ENCODE measurements at places on chromosomes 4 and X. TPM values are rescaled to one million over a fixed set of nuclear protein-coding genes. Genes with fewer than 3 reads are reported as not detected.
A peak's percentile ranks its signal among the peaks of the same experiment; 100 is the strongest.

DNA sequence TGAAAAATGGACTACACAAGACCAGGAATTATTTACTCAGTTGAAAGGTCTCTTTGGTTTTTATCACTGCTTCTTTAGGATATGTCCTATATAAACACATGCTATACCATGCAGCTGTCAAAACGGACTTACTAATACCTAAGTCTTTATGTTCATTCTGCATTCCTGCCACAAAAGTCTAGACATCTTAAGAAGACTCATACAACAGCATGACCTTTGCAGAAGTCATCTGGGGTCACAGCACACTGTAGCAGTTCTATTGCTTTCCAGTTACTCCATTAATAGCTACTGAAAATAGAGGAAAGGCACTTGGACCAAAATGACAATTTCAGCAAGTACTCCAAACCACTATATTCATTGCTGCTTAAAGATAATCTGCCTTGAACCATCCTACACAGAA, 53.2 kb downstream of the DDX60 start:
- DNase-seq: no peak

DNA sequence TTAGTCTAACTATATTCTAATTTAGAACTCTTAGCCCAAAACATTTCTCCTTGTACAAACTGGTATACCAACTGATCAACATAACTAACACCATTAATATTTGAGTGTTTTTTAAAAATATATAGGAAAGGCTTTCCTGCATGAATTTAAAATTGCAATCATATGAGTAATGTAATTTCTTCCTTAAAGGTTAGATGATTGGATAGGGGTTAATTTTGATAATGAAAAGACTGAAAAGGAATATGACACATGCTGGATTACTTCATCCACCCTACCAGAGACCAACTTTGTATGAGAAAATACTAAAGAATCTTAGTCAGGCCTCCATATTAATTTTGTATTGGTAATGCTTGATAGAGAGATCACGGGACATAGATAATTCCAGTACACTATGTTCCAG, 25.1 kb upstream of the PLS3 start:
- no peak for DNase-seq

The ASB12 gene
- total RNA-seq: 2.6 TPM

The NEXMIF gene
- total RNA-seq: 1.7 TPM

The KCND1 gene
- total RNA-seq: 2.7 TPM

GRCh38 chr4:105828074-105828473, 67.2 kb upstream of the NPNT start:
- DNase-seq: no peak

The LARP7 gene
- 34.1 TPM for total RNA-seq

DNA sequence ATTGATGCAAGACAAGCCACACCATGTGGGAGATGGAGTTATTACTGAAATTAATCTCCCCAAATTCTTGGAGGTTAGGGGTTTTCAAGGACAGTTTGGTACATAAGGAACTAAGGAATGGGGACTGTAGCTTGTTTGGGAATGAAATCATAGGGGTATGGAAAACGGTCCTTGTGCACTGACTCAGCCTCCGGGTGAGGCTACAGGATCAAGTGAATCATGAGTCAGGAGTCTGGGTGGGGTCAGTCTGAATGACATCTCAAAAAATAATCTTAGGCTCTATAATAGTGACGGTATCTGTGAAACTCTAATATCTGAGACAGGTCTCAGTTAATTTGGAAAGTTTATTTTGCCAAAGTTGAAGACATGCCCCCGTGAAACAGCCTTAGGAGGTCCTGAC, 128.5 kb upstream of the CYSLTR1 start:
- DNase-seq: no peak

DNA sequence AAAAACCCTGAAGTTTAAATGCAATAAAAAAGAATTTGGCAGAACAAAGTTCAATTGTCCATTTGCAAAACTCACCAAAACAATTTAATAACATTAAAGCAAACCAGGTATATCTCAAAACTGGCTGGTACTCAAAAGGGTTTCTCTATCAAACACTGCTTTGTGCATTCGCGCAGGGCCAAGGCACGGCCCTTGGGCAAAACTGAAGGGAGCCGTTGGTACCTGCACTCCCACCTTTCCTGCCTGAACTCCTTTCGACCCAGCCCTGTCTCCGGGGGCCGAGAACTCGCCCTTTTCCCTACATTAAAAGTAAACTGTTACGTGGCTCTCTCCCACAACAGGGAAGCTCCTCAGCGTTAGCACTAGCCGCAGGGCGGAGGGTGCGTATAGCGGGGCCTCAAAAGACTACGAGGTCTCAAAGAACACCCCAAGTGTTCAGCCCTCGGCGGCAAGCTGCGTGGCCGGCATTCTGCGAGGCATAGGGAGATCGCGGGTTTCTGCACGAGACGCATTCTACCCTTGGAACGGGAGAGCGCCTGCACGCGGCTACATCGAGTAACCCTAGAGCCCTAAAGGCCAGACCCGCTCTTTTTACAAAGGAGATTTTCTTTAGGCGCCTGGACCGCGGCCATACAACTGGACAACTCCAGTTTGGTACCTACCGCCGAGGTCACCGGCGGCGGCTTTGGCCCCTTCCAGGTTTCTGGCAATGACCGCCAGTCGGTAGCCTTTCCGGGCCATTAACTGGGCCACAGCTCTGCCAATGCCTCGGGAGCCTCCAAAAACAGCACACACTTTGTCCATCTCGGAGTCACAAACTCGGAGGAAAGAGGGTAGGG, 550 bp downstream of the CBR4 start:
- DNase-seq: peak; percentile 47

DNA sequence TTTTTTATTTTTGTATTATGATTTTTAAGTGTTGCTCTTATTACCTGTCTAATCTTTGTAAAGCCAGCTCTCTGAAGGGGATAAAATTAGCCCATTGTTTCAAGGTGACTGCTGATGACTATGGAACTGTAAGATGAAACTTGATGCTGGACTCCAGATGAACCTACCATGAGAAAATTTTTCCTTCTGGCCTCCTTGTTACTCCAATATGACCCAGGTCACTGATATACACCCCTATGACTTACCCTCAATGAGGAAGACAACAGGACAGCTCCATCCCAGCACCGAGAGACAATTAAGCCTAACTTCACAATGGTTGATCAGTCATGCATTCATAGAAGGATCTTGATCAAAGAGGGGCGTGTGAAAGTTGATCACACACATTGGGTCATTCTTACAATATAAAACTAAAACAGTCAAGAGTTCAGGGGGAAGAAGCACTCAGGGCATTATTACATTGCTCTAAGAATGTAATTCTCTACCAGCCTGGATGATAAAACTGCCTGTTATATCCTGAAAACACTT, 230.8 kb upstream of the AGTR2 start:
- no peak for DNase-seq

GRCh38 chrX:132615391-132616131, 126.7 kb upstream of the MBNL3 start:
- DNase-seq: no peak

The USP27X gene
- 3.1 TPM for total RNA-seq

- peak; percentile 40 for DNase-seq
Measured at GRCh38 chr4:81724925-81725329, 253.2 kb upstream of the RASGEF1B start.

The RPGR gene
- total RNA-seq: 12.7 TPM

- DNase-seq: no peak
Measured at GRCh38 chr4:139200102-139200501, 23.1 kb upstream of the ELF2 start.

DNA sequence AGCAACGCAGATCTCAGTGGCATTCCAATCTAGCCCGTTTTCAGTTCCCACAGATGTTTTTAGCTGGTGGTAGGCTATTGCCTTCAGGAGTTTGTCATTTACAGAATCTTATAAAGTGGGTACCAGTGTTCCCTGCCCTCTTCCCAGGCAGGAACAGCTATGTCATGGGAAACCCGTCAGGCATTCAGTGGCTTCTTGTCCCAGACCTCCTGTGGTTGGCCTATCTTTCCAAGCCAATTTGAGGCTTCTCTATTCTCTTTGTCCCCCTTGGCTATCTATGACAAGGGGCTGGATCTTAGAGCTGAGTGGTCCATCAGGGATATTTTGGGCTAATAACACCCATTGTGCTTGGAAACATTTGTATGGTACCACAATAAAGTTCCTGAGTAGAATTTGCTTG, 33.6 kb upstream of the RPL34 start:
- no peak for DNase-seq

DNA sequence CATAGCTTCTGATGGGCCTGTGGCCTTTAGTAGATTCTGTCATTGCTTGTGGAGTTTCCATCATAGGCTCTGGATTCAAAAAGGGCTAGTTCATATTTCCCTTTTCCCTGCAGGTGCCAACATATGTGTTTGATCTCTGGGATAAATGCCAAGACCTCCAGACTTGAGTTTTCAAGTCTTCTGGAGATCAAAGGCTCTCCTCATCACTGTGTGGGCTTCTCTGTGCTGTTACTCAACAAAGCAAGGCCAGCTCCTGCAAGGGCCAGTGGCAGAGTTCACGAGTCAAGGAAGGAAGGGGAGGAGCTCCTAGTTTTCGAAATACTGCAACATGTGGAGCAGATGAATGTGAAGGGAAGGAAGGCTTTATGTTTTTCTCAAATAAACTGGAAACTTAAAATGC, 62.7 kb upstream of the SCML1 start:
- no peak for DNase-seq

DNA sequence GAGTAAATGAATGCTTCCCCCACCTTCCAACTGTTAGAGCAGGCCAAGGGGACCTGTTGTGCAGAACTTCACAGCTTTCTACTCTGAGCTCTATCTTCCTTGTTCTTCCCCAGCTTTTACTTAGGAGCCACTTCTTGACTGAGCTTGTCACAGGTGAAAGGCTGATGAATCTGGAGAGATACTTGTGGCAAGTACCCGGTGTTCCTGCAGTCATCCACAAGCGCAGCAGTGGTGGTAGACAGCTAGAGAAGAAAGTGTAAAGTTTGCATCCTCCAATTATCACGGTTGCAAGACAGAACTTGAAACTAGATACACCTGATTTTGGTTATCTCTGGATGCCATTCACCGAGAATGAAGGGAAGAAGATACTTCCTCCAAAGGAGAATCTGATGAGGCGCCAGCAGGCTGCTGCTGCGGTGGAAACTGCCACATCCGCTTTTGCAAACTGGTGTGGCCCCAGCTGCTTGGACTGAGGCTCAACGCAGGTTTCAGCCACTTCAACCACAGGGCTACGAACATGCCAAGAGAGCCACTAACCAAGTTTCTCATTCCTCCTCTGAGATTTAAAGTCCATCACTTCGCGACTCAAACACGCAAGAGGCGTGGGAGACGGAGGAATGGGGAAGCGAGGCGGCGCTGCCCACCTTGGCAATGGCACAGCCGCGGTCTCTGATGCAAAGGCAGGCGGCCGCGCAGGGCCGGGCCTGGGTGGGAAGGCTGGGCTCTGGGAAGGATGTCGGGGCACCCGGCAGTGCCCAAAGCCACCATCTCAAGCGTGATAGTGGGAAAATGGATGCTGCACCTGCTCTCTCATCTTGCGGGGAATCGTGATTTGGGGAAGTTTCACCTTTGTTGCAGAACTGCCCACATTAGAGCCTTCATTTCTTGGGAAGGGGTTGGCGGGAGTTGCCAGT, 1.3 kb upstream of the FHIP1A start:
- DNase-seq: peak; percentile 1

DNA sequence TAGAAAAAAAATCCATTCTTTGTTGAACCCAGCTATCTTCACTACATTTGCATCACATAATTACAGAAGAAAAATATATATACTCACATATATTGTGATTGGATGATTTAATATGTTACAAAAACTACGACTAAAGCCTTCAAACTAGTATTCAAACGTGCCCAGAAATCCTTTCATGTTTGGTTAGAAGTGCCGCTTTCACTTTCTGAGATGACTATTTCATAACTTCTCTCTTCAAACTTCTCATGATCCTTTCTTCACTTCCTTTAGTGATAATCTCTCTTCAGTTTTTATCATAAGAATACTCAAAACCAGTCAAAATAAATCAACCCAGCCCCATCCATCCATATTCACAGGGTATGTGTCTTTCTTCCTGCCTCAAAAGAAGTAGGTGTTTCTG, 50.8 kb upstream of the NAF1 start:
- no peak for DNase-seq

DNA sequence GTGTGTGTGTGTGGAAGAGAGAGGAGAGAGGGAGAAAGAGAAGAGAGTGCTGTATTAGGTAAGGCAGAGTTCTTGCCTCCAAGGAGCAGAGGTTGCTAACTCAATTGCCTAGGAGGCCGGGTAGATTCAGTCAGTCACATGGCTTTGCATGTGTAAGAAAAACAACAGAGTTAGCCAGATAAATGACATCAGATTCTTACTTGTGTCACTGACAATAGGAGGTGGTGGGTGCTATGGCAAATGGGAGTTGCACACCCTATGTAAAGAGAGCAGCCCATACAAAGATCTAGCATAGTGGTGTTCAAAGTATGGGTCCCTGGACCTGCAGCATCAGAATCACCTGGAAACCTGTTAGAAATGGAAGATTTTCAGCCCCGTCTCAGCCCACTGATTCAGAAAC, 14.4 kb upstream of the PGRMC2 start:
- DNase-seq: no peak
